CD4-positive, alpha-beta T cell treated with Interleukin-4 for 4 hours (primary cell): ENCODE measurements at places on chromosomes 2 and 18.

DNA sequence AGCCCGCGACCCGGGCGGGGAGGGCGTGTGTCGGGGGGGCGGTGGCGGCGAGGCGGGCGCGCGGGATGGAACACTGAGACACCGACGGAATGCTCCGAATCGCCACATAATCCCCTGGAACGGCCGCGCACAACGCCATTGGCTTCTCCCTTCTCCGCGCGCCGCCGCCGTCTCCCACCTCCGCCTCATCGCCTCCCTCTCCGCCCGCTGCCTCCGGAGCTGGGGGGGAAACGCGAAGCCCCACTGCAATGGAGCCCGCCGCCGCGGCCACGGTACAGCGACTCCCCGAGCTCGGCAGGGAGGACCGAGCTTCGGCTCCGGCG lies at the start of gene PHLPP1:
Gene PHLPP1 (plus strand): TSS at position 106 of the 323 bp plus-strand sequence. CDS start 143 bp downstream, at position 249.
- no peak for DNase-seq

GRCh38 chr2:31192396-31192795 lies 24.9 kb downstream of the CAPN14 start:
- DNase-seq, result no peak

DNA sequence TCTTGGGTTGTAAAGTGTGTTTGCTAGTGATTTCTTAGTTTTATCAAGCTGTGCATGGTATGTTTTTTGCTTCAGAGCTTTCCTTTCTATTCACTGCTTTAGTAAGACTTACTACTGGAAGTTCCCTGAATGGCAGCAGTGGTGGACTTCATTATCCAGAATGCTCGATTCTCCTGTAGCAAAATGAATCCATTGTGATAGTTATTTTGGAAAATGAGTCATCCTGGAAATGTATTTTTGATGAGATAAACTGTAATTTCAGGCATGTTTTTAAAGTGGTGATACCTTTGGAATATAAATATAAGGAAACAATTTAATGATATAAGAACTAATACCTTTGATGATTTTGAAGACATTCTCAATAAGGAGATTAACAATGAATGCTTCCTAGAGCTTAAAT lies 387.1 kb downstream of the PTPRM start:
- DNase-seq, result no peak

GRCh38 chr2:226802573-226802972 lies 3.0 kb upstream of the IRS1 start:
- peak; percentile 79 for DNase-seq

- no peak for DNase-seq
These were observed 250.3 kb upstream of the FOSL2 start for GRCh38 chr2:28142386-28142785.

- DNase-seq, result no peak
These were observed 734.2 kb upstream of the CHAC2 start for GRCh38 chr2:53033411-53033810.

GRCh38 chr18:28032177-28032576 lies 144.8 kb downstream of the CDH2 start:
- no peak for DNase-seq

GRCh38 chr2:165113414-165113813 lies 90.4 kb downstream of the SCN3A start:
- no peak for DNase-seq

GRCh38 chr2:481388-481787 lies 193.5 kb upstream of the ALKAL2 start:
- DNase-seq, result no peak

DNA sequence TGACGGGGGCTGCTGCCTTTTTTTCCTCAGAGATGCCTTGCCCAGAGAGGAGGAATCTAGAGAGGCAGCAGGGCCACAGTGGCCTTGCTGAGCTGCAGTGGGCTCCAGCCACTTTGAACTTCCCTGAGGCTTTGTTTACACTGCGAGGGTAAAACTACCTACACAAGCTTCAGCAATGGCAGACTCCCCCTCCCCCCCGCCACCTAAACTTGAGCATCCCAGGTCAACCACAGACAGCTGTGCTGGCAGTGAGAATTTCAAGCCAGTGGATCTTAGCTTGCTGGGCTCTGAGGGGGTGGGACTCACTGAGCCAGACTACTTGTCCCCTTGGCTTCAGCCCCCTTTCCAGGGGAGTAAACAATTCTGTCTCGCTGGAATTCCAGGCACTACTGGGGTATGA lies 11.8 kb downstream of the SYT4 start:
- no peak for DNase-seq

GRCh38 chr2:217714287-217714751 lies 288.5 kb downstream of the TNS1 start:
- DNase-seq, result no peak

DNA sequence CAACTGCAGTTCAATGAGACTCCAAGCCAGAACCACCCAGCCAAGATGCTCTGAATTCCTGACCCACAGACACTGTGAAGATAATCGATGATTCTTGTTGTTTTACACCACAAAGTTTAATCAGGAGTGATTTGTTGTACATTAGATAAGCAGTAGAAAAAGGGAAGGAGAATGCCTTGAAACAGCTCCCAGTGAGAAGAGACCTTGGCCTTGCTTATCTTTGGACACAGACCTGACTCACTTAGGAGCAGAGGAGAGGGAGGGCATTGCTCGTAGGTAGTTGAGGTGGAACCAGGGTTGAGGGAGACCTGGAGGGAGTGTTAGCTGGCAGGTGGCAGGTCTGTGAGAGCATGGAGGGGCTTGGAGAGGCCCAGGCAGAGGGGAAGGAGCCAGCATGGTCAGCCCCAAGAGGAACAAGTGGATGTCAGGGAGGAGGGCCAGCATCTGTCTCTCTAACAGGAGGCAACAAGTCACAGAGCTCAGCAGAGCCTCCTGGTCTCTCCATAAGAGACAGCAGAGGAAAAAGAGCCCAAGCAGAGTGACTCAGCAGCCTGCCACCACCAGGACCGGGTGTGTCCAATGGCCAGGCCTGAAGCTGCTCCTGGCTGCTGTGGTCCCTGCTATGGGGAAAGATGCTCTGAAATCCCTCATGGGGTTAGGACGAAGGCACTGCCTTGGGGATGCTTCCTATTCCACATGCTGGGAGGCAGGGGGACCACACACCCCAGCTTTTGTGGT lies 161.6 kb upstream of the CAPN13 start:
- no peak for DNase-seq
